ENCODE measurements at places on chromosomes 5 and 9.

DNA sequence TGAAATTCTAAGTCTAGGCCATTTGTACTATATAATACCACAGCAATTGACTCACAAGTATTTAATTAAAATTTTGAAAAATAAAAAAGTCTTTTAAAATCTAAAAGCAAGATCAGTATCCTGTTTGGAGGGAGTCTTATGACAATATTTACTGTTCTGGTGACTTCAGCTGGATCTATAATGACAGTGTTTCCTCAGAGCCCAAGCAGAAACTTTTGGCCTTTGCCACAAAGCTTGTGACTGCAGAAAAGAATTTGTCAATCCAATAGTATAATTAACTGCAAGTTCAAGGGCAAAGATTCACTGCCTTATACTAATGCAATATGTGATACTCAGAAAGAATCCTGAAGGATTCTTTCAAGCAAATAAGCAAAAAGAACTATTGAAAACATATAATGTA is 49.6 kb upstream of the RAPGEF6 start:
- no peak for DNase-seq

DNA sequence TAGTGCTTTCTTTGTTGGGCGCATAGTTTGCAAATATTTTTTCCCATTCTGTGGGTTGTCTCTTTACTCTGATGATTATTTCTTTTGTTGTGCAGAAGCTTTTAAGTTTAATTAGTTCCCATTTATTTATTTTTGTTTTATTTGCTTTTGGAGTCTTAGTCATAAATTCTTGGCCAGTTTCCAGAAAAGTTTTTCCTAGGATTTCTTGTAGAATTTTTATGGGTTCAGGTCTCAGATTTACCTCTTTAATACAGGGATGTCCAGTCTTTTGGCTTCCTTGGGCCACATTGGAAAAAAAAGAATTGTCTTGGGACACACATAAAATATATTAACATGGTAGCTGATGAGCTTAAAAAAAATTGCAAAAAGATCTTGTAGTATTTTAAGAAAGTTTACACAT is 122.0 kb downstream of the WDR70 start:
- no peak for DNase-seq

DNA sequence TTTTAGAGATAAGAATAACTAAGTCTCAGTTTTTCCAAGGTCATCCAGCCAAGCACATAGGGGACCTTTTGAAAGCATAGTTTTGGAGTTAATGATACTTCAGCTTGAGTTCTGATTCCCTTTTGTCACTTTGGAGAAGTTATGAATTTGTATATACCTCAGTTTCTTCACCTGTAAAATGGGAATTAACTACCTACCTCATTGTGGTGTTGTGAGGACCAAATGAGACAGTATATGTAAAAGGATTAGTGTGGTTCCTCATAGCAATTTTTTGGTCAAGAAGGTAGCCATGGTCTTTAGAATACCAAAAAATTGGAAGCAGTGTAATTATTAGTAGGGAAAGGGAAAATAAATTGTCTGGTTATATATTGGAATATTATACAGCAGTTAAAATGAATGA is 97.6 kb upstream of the DHFR start:
- no peak for DNase-seq

DNA sequence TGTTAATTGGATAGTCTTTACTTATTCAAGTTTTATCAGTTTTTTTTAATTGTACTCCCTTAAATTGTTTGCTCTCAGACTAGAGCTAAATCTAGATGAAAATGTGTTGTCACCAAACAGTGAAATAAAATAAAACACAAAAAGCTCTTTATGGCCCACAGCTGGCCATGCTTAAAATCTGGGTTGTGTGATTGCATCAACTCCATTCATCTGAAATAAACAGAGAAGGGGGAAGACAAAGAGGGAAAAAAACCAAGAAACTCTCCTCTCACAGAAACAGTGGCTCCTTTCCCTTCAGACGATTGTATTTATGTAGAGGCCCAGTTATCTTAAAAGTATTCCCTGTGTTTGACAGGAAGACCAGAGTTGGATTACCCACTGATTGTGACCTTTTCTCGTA is 422.4 kb downstream of the IRX1 start:
- no peak for DNase-seq

DNA sequence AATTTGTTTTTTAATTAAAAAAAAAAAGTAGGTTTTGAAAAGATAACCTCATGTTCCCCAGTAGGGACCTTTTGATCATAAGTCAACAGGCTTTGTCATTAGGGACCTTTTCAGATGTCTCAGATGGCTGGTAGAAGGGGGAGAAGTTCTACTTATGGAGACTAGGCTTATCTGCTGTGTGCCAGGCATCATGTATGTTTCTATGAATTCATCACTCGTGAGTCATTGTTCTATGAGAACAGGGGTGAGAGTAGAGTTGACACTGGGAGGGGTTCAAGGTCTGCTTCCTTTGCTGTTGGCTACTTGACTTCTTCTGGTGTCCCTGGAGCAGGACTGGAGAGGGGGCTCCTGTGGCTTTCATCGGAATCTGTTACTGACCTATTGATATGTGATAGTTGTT is 138.8 kb downstream of the KDM4C start:
- no peak for DNase-seq

Measured in CD8-positive, alpha-beta T cell (primary cell).